ENCODE measurements at places on chromosomes 4 and X. TPM values are rescaled to one million over a fixed set of nuclear protein-coding genes. Genes with fewer than 3 reads are reported as not detected.

Gene IL2RG
- 7.1 TPM for total RNA-seq

DNA sequence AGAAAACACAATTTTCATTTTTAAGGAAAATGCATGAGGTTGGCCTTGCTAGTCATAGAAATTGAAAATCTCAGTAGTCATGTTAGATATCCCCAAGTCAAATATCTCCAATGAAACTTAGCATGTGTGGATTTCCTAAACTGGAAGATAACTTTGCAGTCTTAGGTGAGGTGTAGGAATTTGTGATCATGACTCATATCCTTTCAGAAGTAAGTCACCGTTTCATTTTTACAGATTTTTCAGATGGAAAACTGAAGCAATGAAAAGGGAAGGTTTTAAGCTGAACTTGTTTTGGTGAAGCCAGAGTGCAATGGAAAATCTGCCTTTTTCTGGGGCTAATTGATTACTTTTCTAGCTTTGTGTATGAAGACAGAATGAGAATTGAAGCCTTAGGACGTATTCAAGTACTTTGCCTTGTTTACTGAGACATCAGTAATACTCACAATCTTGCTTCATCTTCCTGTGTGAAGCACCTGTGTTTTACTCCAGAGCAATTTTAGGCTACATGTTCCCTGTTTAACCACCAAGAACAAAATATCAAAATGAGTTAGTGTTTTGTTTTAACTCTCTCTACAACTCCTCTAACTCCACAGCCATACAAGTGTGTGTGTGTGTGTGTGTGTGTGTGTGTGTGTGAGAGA is 1662.8 kb upstream of the ADGRL3 start:
- no peak overlapping the region for H3K27ac ChIP-seq
- no peak for DNase-seq
- H3K4me3 ChIP-seq = no peak overlapping the region

DNA sequence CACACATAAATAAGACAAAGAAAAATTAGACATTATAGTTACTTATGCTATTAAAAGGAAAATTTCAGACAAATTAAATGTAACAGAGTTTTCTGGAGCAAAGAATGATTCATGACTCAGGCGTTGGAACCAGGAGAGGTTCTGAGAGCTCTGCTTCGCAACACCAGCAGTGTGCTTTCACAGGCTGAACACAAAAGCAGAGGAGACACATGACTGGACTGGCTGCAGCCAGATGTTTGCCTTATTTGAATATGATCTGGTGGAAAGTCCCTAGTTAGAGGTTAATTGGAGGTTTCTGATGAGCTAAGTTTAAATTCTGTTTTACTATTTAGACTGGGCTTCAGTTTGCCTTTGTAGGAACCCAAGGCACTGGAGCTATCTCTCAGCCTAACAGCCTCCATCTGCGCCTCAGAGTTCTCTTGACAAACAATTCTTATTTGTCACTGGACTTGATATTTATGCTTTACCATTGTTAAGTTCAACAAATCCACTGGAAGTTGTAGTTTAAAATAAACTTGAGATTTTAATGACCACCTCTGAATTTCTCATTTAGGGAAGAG is 16.2 kb downstream of the BOD1L1 start:
- DNase-seq = no peak
- no peaks in the 10 kb centered on the region for H3K27me3 ChIP-seq
- no peak overlapping the region for H3K4me3 ChIP-seq

DNA sequence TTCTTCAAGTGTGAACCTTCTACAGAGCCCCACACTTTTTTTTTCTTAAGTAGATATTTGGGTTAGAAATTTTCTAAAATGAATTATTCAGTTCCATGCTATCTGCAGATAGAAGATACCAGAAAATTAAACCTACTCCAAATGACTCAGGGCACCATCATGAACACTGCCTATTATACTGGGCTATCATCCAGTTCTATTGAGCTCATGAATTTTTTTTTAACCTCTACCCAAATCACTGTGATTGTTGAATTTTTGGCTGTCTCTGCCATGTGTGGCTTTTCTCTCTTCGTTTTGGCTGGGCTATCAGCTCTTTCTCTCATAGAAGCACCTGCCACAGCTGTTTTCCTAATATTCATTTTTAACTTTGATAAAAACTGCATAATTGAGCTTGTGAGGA is 31.0 kb upstream of the SLC34A2 start:
- H3K36me3 ChIP-seq = no peaks in the 10 kb centered on the region
- no peaks in the 10 kb centered on the region for H3K4me1 ChIP-seq

DNA sequence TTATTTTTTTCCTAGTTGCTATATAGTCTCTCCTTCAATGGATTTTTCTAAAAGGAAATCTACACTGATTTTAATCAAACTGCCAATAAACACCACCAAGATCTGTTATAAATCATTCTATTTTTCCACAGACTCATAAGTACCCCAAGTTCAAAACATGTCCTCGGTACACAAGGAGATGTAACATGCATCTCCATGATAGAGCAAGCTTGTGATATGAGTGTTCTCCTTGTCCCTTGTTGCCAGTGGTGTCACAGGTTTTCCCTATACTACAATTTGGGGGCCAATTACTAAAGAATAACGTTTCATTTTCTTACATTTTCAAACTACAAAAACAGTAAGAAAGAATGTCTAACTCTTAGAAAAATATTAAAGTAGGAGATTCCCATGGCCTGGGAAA is 491 bp downstream of the ARHGEF6 start:
- no peak overlapping the region for H3K27ac ChIP-seq
- H3K27me3 ChIP-seq = no peaks in the 10 kb centered on the region
- no peak overlapping the region for H3K4me3 ChIP-seq
- no peaks in the 10 kb centered on the region for H3K4me1 ChIP-seq
- no peaks in the 10 kb centered on the region for H3K36me3 ChIP-seq

Gene CSAG2
- total RNA-seq = not detected

DNA sequence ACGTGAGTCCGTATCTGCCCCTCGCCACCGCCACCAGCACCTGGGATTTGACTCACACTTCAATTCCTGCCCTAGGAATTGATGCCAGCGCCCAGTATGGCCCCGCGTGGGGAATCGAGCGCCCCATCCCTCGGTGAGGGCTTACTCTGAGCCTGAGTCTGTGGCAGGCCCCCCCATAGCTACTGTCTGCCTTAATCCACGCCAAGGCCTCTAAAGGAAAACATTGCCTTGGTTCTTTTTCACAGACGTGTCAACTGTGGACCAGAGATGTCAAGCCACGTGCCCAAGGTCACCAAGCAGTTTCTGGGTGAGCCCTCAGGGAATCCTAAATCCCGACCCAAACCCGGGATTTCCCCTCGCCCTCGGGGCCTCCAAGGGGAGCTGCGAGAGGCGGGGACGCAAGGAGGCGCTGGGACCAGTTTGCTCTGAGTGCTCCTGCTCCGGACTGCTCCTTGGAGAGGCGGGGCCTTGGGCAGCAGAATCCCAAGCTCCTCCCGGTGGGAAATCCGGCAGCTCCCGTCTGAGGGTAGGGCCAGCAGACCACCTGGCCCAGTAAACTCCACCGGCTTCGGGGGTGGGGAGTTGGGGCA is 12.9 kb downstream of the MSX1 start:
- DNase-seq = peak; percentile 42
- H3K4me1 ChIP-seq = peaks cover 10% of the 10 kb centered on the region

GRCh38 chr4:74770226-74770910 is 24.0 kb downstream of the BTC start:
- H3K4me3 ChIP-seq = no peak overlapping the region
- no peaks in the 10 kb centered on the region for H3K36me3 ChIP-seq
- no peak for DNase-seq
- no peaks in the 10 kb centered on the region for H3K4me1 ChIP-seq
- no peaks in the 10 kb centered on the region for H3K27me3 ChIP-seq
- no peak overlapping the region for H3K27ac ChIP-seq

GRCh38 chr4:54781756-54782155 is 124.0 kb downstream of the KIT start:
- no peaks in the 10 kb centered on the region for H3K27me3 ChIP-seq
- no peak overlapping the region for H3K27ac ChIP-seq
- H3K4me1 ChIP-seq = no peaks in the 10 kb centered on the region
- DNase-seq = no peak

Gene DEFB131A
- not detected for total RNA-seq

GRCh38 chr4:37780444-37781130 is 45.9 kb upstream of the PGM2 start:
- H3K4me3 ChIP-seq = no peak overlapping the region
- no peaks in the 10 kb centered on the region for H3K4me1 ChIP-seq
- peak; percentile 43 for DNase-seq
- H3K27me3 ChIP-seq = no peaks in the 10 kb centered on the region
- no peak overlapping the region for H3K27ac ChIP-seq
- H3K36me3 ChIP-seq = no peaks in the 10 kb centered on the region

DNA sequence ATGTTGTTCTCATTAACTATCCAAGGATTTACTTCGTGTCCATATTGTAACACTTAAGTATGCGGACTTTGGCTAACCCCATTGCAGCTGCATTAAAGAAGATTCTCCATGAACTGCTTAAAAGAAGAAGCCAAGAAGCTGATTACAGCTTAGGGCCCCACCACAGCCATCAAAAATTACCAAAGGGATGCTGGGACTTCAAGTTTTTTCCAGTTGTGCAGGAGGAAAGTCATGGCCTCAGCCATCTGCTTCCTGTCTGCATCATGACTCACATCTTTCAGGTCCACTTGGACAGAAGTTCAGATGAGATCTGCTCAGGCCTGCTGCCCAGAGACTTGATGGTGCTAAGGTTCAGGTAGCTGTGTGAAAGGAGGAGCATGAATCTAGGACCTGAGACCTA is 38.8 kb upstream of the CAPN6 start:
- H3K4me3 ChIP-seq = no peak overlapping the region
- no peaks in the 10 kb centered on the region for H3K36me3 ChIP-seq
- no peak overlapping the region for H3K27ac ChIP-seq
- no peaks in the 10 kb centered on the region for H3K27me3 ChIP-seq
- no peaks in the 10 kb centered on the region for H3K4me1 ChIP-seq
- DNase-seq = no peak

DNA sequence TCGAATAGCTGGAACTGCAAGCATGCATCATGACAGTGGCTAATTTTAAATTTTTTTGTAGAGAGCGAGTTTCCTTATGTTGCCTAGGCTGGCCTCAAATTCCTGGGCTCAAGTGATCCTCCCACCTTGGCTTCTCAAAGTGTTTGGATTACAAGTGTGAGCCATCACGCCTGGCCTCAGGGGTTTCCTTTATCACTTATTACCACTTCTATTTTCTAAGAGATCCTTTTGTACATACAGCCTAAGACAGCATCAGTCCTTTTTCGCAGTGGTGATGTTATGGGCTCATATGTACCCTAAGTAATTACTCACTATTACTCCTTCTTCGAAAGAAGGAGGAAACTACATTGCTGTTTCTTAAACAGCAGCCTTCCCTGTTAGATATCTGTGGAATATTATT is 54.1 kb upstream of the CDKN2AIP start:
- no peak for DNase-seq
- H3K36me3 ChIP-seq = no peaks in the 10 kb centered on the region
- no peaks in the 10 kb centered on the region for H3K27me3 ChIP-seq

- H3K27ac ChIP-seq = peak overlapping the region; percentile 90
- H3K36me3 ChIP-seq = no peaks in the 10 kb centered on the region
- H3K4me1 ChIP-seq = peaks cover 19% of the 10 kb centered on the region
- H3K4me3 ChIP-seq = no peak overlapping the region
These were observed 435.8 kb downstream of the SPRY1 start for GRCh38 chr4:123832173-123833026.

GRCh38 chrX:67555578-67556203 is 11.9 kb downstream of the AR start:
- H3K36me3 ChIP-seq = no peaks in the 10 kb centered on the region
- no peaks in the 10 kb centered on the region for H3K4me1 ChIP-seq
- DNase-seq = peak; percentile 19
- H3K27me3 ChIP-seq = no peaks in the 10 kb centered on the region

DNA sequence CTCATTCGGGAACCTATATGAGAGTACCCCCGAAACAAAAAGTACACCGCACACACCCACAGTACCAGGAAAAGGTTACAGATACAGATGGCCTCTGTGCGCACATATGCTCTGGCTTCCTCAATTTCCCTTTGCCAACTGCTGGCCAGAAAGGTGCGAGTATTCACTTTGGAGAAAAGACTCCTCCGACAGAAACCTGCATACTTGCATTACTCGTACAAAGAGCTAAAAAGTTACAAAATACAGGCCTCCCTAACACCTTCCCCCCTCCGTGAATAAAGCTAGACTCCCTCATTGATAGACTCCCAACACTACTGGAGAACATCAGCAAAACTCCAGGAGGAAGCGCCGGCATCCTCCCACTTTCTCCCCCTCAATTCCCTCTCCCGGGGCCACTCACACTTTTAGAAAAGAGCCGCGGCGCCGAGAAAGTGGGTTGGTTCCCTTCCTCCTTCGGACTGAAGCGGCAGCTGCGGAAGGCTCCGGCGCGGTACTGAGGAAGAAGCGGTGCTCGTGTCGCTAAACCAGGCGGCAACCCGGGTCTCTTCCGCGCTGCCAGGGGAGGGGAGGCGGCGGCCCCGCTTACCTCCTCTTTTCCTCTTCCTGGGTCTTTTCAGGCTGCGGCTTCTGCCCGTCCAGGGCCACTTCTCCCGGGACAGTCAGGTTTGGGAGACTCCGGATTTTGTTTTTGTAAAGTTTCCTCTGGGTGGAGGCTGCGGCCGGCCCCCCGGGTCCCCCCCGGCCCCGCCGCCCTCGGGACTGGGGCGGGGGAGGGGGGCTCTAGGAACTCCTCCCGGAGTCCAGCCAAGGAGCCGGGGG is 1.1 kb downstream of the FBXW7 start:
- H3K4me1 ChIP-seq = peaks cover 16% of the 10 kb centered on the region

Gene PNMA6F
- total RNA-seq = not detected

Gene PNMA5
- 0.07 TPM for total RNA-seq

DNA sequence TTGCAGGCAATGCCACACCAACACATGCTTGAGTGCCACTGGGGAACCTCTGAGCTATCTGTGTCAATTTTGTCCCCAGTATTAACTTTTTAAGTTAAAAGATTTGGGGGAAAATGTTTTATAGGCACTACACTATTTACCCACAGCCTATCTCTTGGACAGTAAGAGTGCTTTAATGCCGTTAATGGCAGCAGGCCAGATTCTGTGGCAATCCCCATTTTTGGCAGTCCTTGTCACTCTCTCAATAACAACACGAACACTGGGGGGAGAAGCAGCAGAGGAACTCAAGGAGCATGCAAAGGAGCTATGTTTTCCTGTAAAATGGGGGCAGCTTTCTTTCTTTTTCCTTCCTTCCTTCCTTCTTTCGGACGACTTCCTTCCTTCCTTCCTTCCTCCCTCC is 168.6 kb downstream of the NSUN7 start:
- no peaks in the 10 kb centered on the region for H3K27me3 ChIP-seq
- H3K36me3 ChIP-seq = no peaks in the 10 kb centered on the region
- H3K4me3 ChIP-seq = no peak overlapping the region
- H3K27ac ChIP-seq = no peak overlapping the region

Gene FAM114A1
- 127 TPM for total RNA-seq

Gene SOX3
- total RNA-seq = not detected

Gene NUDT10
- total RNA-seq = 5.3 TPM

- no peak overlapping the region for H3K4me3 ChIP-seq
- no peaks in the 10 kb centered on the region for H3K4me1 ChIP-seq
- no peak for DNase-seq
- H3K27me3 ChIP-seq = no peaks in the 10 kb centered on the region
These were observed 562.8 kb upstream of the AADAT start for GRCh38 chr4:170652571-170652970.

DNA sequence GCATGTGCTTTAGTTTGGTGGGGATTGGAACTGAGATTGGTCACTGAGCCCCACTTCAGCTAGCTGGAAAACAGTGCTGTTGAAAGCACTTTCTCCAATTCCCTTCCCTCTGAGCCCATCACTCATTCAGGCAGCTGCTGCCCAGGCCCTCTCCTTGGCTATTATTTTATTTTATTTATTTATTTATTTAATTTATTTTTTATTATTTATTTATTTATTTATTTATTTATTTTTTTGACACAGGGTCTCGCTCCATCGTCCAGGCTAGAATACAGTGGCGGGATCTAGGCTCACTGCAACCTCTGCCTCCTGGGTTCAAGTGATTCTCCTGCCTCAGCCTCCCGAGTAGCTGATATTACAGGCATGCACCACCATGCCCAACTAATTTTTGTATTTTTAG is 51.8 kb upstream of the RBPJ start:
- H3K36me3 ChIP-seq = no peaks in the 10 kb centered on the region
- no peaks in the 10 kb centered on the region for H3K27me3 ChIP-seq
- H3K4me3 ChIP-seq = no peak overlapping the region
- H3K4me1 ChIP-seq = peaks cover 11% of the 10 kb centered on the region
